ENCODE measurements at places on chromosomes 5 and 9.

DNA sequence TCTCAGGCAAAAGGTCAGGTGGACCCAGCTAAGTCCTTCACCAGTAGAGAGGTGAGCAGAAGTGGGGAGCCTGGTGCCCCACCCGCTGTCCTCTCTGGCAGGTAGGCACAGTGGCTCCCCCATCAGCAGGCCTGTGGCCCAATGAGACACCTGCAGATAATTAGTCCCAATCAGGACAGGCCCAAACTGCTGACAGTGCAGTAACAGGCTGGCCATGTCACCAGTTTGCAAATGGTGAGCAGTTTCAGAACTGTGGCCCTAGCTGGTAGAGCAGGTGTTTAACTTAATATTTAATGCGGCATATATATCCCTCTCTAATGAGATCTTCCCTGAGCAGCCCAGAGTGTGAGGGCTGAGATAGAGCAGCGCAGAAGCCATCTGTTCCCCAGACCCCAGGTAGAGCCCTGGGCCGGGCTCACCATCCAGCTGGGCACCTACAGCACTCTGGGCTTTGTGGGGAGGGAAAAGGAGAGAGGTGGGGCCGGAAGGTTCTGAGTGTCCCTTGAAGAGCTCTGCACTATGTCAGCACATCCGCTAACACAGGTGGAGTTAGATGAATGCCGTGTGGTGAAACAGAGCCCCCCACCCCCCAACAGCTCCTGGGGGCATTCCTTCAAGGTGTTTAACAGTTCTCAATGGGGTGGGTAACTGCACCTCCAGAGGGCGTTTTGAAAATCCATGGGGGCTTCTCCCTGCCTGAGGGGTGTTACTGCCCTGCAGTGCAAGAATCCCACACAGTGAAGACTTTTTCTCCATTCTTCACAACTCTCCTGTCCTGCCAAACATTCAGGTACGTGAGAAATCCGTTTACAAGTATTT is 120.5 kb downstream of the PAX5 start:
- no peaks in the 10 kb centered on the region for H3K27me3 ChIP-seq
- H3K4me3 ChIP-seq: no peak overlapping the region
- H3K27ac ChIP-seq: no peak overlapping the region
- no peak for DNase-seq
- no peaks in the 10 kb centered on the region for H3K36me3 ChIP-seq

- no peak overlapping the region for H3K4me3 ChIP-seq
- H3K27me3 ChIP-seq: no peaks in the 10 kb centered on the region
- no peaks in the 10 kb centered on the region for H3K36me3 ChIP-seq
- H3K4me1 ChIP-seq: peaks cover 21% of the 10 kb centered on the region
- DNase-seq: peak; percentile 44
- H3K27ac ChIP-seq: no peak overlapping the region
Observed at GRCh38 chr9:129225815-129226214, 47.8 kb upstream of the IER5L start.

DNA sequence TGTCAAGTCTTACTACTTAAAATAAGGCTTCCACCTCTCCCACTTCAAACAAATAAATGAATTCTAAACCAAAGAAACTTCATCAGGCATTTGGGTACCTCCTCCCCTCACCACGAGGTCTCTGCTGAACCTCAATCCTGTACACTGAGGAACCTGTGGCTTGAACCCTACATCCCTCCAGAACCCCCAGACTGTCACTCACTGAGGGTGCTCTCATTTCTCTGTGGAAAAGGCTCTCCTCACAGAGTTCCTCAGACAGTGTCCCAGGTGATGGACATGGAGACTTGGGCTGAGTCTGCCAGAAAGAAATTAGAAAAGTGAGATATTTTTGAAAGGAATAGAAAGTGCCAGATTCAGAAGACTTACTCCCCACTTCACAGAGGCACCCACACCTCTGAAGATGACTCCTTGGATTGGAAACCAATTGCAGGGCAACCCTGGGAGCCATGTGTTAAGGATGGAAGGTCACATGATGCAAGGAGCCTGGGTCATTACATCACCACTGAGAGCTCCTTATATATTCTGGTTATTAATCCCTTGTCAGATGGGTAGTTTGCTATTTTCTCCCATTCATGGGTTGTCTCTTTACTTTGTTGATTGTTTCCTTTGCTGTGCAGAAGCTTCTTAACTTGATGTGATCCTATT is 19.8 kb downstream of the MLANA start:
- H3K36me3 ChIP-seq: no peaks in the 10 kb centered on the region
- no peak overlapping the region for H3K27ac ChIP-seq
- H3K4me3 ChIP-seq: no peak overlapping the region
- no peak for DNase-seq
- H3K4me1 ChIP-seq: no peaks in the 10 kb centered on the region
- H3K27me3 ChIP-seq: no peaks in the 10 kb centered on the region

GRCh38 chr5:66616520-66617225 is 20.5 kb downstream of the MAST4 start:
- no peaks in the 10 kb centered on the region for H3K27me3 ChIP-seq
- H3K27ac ChIP-seq: no peak overlapping the region
- H3K4me3 ChIP-seq: no peak overlapping the region
- peaks cover 7% of the 10 kb centered on the region for H3K4me1 ChIP-seq
- no peak for DNase-seq
- H3K36me3 ChIP-seq: no peaks in the 10 kb centered on the region

DNA sequence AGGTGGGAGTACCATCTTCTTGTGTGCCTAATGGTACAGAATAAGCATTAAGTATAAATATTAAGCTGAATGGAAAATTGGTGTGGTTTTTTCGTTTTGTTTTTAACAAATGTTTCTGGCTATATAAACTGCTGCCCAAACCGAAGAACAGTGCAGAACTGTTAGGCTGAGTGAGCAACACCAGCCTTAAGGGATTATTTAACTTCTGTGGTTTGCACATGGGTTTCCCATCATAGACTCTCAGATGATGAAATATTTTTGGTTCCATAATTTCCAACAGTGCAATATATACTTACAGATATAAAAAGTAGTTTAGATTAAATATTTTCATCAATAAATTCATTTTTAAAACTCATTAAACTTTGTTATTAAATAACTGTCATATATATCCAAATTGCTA is 16.4 kb downstream of the C5orf63 start:
- H3K4me1 ChIP-seq: no peaks in the 10 kb centered on the region
- H3K4me3 ChIP-seq: no peak overlapping the region
- H3K36me3 ChIP-seq: no peaks in the 10 kb centered on the region
- no peak overlapping the region for H3K27ac ChIP-seq

GRCh38 chr9:33256236-33256635 is 8.3 kb downstream of the BAG1 start:
- no peak for DNase-seq
- no peak overlapping the region for H3K27ac ChIP-seq
- H3K4me3 ChIP-seq: no peak overlapping the region
- H3K36me3 ChIP-seq: peaks cover 43% of the 10 kb centered on the region
- H3K27me3 ChIP-seq: no peaks in the 10 kb centered on the region
- H3K4me1 ChIP-seq: no peaks in the 10 kb centered on the region

GRCh38 chr9:35424356-35425352 is 65.3 kb upstream of the RUSC2 start:
- H3K27ac ChIP-seq: no peak overlapping the region
- no peaks in the 10 kb centered on the region for H3K27me3 ChIP-seq
- no peak for DNase-seq
- no peaks in the 10 kb centered on the region for H3K36me3 ChIP-seq
- no peaks in the 10 kb centered on the region for H3K4me1 ChIP-seq
- H3K4me3 ChIP-seq: no peak overlapping the region

DNA sequence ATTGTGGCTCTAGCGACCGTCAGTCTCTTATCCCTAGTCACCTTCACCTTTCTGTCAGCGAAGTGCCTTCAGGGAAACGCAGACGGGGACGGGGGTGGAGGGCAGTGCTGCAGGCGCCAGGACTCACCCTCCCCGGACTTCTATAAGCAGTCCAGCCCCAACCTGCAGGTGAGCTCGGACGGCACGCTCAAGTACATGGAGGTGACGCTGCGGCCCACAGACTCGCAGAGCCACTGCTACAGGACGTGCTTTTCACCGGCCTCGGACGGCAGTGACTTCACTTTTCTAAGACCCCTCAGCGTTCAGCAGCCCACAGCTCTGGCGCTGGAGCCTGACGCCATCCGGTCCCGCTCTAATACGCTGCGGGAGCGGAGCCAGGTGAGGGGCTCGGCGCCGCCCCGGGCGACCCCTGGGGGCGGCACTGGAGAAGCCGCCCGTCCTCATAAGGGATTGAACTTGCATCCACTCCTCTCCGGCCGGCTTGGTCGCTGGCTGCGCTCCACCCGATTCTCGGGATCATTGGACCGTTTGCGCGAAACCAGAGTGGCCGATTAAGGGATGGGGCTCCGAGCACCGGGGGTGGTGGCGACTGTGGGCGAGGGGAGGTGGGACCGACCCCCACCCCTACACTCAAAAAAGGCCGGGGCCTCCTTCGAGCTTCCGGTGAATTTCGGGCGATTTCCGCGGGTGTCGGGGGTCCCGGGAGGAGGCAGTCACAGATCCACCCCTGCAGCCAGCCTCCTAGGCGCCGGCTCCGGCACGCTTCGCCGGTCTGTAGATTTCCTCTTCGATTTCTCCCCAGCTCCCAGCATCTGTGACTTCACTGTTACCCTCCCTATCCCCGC is 2.7 kb downstream of the PCDHGC5 start:
- H3K36me3 ChIP-seq: peaks cover 55% of the 10 kb centered on the region
- H3K27me3 ChIP-seq: no peaks in the 10 kb centered on the region
- peaks cover 34% of the 10 kb centered on the region for H3K4me1 ChIP-seq
- H3K4me3 ChIP-seq: no peak overlapping the region
- no peak for DNase-seq
- no peak overlapping the region for H3K27ac ChIP-seq

- peak overlapping the region; percentile 19 for H3K4me3 ChIP-seq
- DNase-seq: no peak
- H3K4me1 ChIP-seq: peaks cover 9% of the 10 kb centered on the region
- no peaks in the 10 kb centered on the region for H3K27me3 ChIP-seq
Observed at GRCh38 chr9:127578952-127579853, 32.9 kb upstream of the STXBP1 start.

GRCh38 chr5:123220621-123221146 is 131.6 kb downstream of the PRDM6 start:
- peak overlapping the region; percentile 44 for H3K27ac ChIP-seq
- no peaks in the 10 kb centered on the region for H3K36me3 ChIP-seq
- no peaks in the 10 kb centered on the region for H3K27me3 ChIP-seq
- peaks cover 7% of the 10 kb centered on the region for H3K4me1 ChIP-seq
- no peak overlapping the region for H3K4me3 ChIP-seq
- peak; percentile 23 for DNase-seq

- H3K27me3 ChIP-seq: no peaks in the 10 kb centered on the region
- no peak overlapping the region for H3K4me3 ChIP-seq
- H3K4me1 ChIP-seq: no peaks in the 10 kb centered on the region
- no peak for DNase-seq
- no peak overlapping the region for H3K27ac ChIP-seq
Observed at GRCh38 chr9:110606179-110606790, 26.7 kb upstream of the SVEP1 start.

- H3K27ac ChIP-seq: no peak overlapping the region
- H3K4me1 ChIP-seq: peaks cover 18% of the 10 kb centered on the region
- no peaks in the 10 kb centered on the region for H3K27me3 ChIP-seq
- no peak for DNase-seq
- H3K36me3 ChIP-seq: peaks cover 4% of the 10 kb centered on the region
Observed at GRCh38 chr9:36866840-36867239, 167.2 kb downstream of the PAX5 start.

- H3K36me3 ChIP-seq: no peaks in the 10 kb centered on the region
- H3K4me3 ChIP-seq: no peak overlapping the region
- no peak overlapping the region for H3K27ac ChIP-seq
Observed at GRCh38 chr5:120380644-120381043, 83.5 kb upstream of the PRR16 start.

DNA sequence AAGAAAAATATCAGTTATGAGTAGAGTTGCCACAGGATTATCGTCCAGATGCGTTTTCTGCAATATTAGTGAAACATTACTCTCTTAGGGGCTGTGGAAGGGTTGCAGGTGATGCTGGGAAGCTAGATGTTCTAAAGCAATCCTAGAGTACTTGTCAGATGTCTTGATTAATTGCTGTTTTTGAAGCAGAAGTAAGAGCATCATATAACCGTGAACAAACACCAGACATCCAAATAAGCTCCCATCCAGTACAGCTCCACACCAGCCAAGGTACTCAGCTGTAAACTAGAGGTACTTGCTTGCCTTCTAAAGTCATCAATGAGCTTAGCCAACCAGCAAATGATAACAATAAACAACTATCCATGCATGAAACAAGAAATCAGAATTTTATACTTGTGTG is 131.1 kb downstream of the ST8SIA4 start:
- DNase-seq: no peak
- H3K27ac ChIP-seq: no peak overlapping the region
- H3K36me3 ChIP-seq: no peaks in the 10 kb centered on the region
- H3K4me3 ChIP-seq: no peak overlapping the region

GRCh38 chr5:21051945-21052344 is 1063.9 kb upstream of the CDH18 start:
- H3K4me1 ChIP-seq: no peaks in the 10 kb centered on the region
- H3K36me3 ChIP-seq: no peaks in the 10 kb centered on the region
- no peaks in the 10 kb centered on the region for H3K27me3 ChIP-seq
- H3K27ac ChIP-seq: no peak overlapping the region
- no peak overlapping the region for H3K4me3 ChIP-seq

- H3K4me3 ChIP-seq: no peak overlapping the region
- peaks cover 8% of the 10 kb centered on the region for H3K36me3 ChIP-seq
- no peaks in the 10 kb centered on the region for H3K4me1 ChIP-seq
- no peaks in the 10 kb centered on the region for H3K27me3 ChIP-seq
Observed at GRCh38 chr5:131393498-131393968, 129.7 kb downstream of the CDC42SE2 start.

DNA sequence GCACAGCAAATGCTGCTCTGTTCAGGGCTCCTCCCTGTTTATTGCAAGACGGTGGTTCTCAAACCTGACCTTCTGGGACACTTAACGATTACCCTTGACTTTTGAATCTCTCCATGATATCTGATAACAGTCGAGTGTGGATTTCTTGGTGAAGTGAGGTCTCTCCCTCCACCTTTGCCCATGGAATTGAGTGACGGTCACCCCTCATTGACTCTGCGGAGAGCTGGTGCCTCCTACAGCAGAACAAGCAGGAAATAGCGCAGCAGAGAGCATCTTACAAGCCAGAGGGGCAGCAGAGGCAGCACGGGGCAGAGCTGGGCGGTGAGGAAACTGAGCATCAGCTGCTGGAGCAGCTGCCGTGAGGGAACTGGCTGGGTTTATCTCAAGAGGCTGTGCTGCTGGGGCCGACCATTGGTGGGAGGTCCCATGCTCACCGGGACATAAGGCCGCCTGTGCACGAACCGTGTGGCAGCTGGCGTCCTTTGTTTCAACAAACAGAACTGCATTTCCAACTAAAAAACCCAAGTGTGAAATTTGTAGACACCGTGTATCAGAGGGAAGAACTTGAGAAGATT is 189.8 kb downstream of the MTRR start:
- no peak overlapping the region for H3K4me3 ChIP-seq
- no peaks in the 10 kb centered on the region for H3K36me3 ChIP-seq
- H3K27me3 ChIP-seq: peaks cover 3% of the 10 kb centered on the region
- no peak overlapping the region for H3K27ac ChIP-seq

DNA sequence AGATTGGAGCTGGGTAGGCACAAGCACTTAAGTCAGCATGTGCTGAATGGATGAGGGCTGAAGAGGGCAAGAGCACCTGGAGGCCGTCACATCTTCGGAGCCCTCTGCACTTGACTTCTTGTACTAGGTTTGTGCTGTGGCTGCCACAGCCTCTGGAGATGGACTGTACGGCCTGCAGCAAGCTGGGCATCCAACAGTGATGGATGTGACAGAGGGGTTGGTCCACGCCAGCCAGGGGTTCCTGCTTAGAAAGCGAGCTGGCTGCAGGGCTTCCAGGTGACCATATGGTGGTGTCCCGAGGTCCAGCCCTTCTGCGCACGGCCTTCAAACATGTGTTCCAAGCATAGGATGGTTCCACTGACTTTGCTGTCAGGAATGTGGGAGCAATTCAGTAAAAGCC is 65.1 kb upstream of the PHYKPL start:
- DNase-seq: no peak
- H3K27me3 ChIP-seq: no peaks in the 10 kb centered on the region
- H3K4me1 ChIP-seq: peaks cover 3% of the 10 kb centered on the region
- H3K36me3 ChIP-seq: no peaks in the 10 kb centered on the region
